Esophagus squamous epithelium (tissue), 5 donors: ENCODE measurements at places on chromosomes 13 and 19.

DNA sequence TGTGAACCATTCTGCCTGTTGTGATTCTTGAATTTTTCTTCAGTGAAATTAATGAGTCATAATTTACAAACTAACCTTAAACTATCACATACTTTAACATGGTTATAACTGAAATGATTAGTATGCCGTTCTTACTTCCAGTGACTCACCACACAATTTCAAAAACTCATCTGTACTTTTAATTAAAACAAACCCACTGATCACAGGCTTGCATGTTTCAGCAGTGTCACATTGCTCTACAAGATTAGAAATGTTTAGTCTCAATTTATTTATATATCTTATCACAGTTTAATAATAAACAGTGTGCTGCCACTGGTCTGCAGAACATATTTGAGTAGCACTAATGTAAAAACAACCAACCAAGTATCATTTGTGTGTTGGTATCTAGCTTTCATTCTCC is 2227.9 kb upstream of the PCDH20 start:
- no peaks in the 10 kb centered on the region for H3K36me3 ChIP-seq
- no peak overlapping the region for H3K27ac ChIP-seq
- H3K4me3 ChIP-seq = no peak overlapping the region
- no peaks in the 10 kb centered on the region for H3K4me1 ChIP-seq

GRCh38 chr13:50464349-50465251 is 378.9 kb downstream of the DLEU7 start:
- no peak overlapping the region for H3K27ac ChIP-seq
- H3K27me3 ChIP-seq = no peaks in the 10 kb centered on the region
- H3K4me1 ChIP-seq = no peaks in the 10 kb centered on the region
- DNase-seq = no peak

GRCh38 chr13:68719815-68720214 is 1387.8 kb upstream of the ATXN8OS start:
- H3K4me1 ChIP-seq = no peaks in the 10 kb centered on the region
- no peak for DNase-seq
- no peak overlapping the region for H3K27ac ChIP-seq
- H3K27me3 ChIP-seq = no peaks in the 10 kb centered on the region

DNA sequence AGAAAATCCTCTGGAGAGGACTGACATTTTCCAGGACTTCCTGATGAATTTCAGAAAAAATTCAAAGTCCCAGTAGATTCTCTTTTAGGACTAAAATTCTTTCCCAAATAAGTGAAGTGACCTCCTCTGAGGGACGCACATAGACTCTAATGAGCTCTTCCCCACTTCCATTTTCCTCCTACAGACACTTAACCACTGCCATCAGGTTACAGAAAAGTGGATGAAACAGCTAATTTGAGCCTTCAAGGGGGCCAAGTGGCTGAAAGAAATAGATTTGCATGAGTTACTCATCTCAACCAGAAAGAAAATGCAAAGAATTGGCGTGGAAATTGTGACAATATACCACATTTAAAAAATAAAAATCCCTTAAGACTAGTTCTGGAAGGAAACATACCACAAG is 185.3 kb upstream of the EDNRB start:
- H3K27ac ChIP-seq = no peak overlapping the region
- H3K36me3 ChIP-seq = no peaks in the 10 kb centered on the region
- no peaks in the 10 kb centered on the region for H3K4me1 ChIP-seq
- H3K27me3 ChIP-seq = no peaks in the 10 kb centered on the region
- no peak overlapping the region for H3K4me3 ChIP-seq

DNA sequence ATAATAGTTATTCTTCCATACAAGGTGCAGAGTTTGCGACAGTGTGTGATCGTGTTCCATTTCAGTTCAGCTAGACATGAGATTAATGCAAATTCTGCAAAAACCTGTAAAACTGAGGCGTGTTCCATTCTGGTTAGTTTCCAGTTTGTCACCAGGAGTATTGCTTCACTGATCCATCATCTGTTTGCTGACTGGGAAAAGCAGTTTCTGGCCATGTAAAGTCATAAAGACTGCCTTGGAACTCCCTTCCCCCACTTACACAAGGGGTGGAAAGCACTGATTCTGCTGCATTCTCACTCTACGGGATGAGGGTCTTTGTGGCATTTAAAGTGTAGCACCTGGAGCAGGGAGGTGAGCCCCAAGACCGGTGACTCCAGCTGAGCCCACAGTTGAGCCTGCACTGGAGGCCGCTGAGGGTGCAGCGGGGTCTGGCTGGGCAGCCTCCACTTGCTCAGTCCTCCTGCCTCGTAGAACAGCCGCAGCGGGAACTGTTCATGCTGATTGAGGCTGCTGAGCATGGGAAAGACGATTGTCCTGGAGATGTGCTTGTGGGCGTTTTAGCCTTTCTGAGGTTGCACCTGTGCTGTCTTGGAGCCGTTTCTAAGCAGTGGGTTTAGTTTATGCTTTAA is 2.0 kb downstream of the ZNF57 start:
- peak overlapping the region; percentile 91 for H3K27ac ChIP-seq
- no peaks in the 10 kb centered on the region for H3K27me3 ChIP-seq
- no peak for DNase-seq
- peaks cover 47% of the 10 kb centered on the region for H3K4me1 ChIP-seq
- H3K36me3 ChIP-seq = no peaks in the 10 kb centered on the region

GRCh38 chr19:47266401-47266941 is 8.2 kb upstream of the INAFM1 start:
- H3K36me3 ChIP-seq = peaks cover 51% of the 10 kb centered on the region
- H3K27ac ChIP-seq = no peak overlapping the region
- no peak overlapping the region for H3K4me3 ChIP-seq
- DNase-seq = no peak
- H3K4me1 ChIP-seq = peaks cover 9% of the 10 kb centered on the region
- H3K27me3 ChIP-seq = no peaks in the 10 kb centered on the region

DNA sequence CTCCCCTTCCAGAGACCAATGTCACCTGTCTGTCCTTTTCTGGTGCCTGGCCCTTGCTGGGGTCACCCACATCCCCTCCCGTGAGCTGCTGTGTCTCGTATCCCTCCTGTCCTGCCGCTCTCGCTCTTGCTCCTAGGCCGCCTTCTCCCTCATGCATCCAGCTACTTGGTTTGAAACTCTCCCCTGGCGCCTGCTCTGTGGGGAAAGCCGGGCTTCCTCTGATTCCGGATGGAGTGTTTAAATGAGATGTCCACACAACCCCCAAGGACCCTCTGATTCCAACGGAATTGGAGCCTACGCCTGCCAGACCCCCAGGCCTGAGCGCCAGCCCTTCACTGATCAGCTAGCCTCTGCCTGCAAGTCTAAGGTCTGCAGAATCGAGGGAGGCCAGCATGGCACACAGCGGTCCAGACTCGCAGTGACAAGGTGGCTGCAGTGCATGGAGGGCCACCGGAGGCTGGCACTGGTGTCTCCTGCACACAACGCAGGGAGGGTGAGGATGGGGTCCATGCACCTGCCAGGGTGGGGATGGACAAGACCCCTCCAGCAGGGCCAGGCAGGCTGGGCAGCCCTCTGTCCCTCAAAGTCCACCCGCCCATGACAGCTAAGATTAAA is 47.2 kb downstream of the RFX2 start:
- no peak for DNase-seq
- peaks cover 100% of the 10 kb centered on the region for H3K4me1 ChIP-seq
- peak overlapping the region; percentile 98 for H3K27ac ChIP-seq
- H3K4me3 ChIP-seq = no peak overlapping the region
- H3K36me3 ChIP-seq = no peaks in the 10 kb centered on the region

GRCh38 chr13:28470296-28470695 is 24.6 kb downstream of the FLT1 start:
- no peak overlapping the region for H3K4me3 ChIP-seq
- DNase-seq = no peak

DNA sequence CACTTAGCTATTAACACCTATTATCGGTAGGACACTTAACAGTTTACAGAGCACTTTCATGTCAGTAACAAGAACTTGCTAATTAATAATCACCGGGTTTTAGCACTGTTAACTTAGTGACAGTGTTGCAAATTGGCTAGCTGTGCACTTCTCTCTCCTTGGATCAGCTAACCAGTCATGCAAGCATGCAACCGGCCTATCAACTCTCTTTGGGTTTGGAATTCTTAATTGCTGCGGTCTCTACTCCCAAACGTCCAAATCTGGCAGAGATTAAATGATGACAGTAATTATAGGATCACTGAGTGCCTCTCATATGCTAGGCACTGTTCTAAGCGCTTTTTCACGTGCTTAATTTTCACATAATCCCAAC is 1.2 kb downstream of the EPS15L1 start:
- no peaks in the 10 kb centered on the region for H3K36me3 ChIP-seq
- peak overlapping the region; percentile 95 for H3K27ac ChIP-seq
- H3K4me3 ChIP-seq = peak overlapping the region; percentile 86
- DNase-seq = no peak
- peaks cover 50% of the 10 kb centered on the region for H3K4me1 ChIP-seq
- H3K27me3 ChIP-seq = no peaks in the 10 kb centered on the region

DNA sequence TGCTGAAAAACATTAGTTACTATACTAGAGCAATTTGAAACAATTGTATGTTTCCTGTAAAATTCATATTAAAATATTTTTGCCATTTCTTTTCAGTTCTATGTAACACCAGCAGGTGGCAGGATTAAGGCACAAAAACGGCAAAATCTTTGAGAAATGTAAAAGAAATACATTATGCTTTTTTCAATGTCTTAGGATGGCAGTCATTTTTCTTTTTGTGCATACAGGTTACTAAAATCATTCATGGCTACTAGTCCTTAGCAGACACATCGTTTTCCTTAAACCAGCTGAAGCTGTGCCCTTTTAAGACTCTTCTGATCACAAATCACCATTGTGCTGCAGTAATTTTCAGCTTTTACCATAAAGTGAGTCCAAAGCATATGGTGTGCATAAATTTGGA is 800.7 kb upstream of the SLITRK5 start:
- no peaks in the 10 kb centered on the region for H3K27me3 ChIP-seq
- no peak overlapping the region for H3K4me3 ChIP-seq
- no peaks in the 10 kb centered on the region for H3K36me3 ChIP-seq
- no peak for DNase-seq
- H3K4me1 ChIP-seq = no peaks in the 10 kb centered on the region

DNA sequence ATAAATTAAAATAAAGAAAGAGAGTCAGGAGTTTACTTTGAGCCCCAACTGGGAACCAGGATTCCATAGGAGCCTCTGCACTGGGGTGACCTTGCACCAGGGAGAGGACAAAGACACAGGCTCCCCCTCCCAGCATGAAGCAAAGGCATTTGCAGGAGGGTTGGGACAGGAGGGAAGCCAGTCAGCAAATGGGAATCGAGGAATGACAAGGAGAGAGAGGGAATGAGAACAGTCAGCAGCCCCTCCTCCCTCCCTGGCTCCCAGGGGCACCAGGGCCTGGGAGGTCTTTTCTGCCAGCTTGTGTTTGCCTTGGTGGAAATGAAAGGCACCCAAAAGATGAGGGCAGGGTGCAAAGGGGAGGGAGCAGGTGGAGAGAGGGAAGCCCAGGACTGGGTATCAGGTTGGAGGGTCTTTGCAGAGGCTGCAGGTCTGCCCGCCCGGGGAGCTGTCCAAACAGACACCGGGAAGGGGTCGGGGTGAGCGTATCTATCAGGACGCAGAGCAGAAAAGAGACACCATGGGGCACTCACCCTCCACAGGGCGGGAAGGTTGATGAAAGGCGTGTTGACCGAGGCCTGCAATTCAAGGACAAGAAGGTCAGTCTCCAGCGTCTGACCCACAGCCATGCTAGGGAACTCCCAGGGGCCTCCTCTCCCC is 3.8 kb downstream of the SBSN start:
- no peak overlapping the region for H3K4me3 ChIP-seq
- H3K27ac ChIP-seq = no peak overlapping the region
- no peaks in the 10 kb centered on the region for H3K36me3 ChIP-seq

DNA sequence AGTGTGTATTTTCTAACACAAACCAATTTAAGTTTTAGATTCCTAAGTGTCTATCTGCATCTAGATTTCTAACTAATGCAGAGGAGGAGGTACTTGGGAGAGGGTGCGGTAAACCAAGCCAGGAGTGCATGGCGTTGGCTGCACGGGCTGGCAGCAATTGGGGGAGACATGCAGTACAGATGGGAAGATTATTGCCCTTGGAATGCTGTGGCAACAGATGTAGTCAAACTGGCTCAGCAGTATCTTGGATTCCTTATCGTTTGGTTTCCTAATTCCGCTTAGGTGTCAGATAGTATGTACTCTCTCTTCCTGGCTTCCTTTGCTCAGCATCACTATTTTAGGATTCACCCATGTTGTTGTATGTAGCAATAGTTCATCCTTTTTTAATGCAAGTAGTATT is 29.4 kb upstream of the STK24 start:
- no peak overlapping the region for H3K4me3 ChIP-seq
- DNase-seq = no peak
- H3K36me3 ChIP-seq = no peaks in the 10 kb centered on the region
- no peak overlapping the region for H3K27ac ChIP-seq
